ENCODE measurements at places on chromosomes 3 and 15.

DNA sequence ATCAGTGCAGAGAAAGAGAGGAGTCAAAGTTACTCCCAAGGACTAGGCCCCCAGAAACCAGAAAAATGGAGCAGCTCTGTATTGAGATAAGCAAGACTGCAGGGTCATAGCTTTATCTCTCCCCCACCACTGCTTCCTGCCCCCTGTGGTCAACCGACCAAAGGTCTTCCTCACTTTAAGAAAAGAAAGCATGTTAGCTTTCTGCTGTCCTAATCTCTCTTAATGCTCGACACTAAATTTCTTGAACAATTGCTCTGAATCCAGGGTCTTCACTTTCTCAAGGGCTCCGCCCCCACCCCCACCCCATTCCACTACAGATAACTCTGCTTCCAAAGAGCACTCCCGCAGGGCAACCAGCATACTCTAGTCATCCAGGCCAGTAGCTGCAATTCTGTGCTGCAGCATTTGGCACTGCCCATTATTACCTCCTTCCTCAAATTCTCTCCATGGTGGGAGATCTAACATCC, 31.9 kb downstream of the TNIK start:
- no peak for DNase-seq

DNA sequence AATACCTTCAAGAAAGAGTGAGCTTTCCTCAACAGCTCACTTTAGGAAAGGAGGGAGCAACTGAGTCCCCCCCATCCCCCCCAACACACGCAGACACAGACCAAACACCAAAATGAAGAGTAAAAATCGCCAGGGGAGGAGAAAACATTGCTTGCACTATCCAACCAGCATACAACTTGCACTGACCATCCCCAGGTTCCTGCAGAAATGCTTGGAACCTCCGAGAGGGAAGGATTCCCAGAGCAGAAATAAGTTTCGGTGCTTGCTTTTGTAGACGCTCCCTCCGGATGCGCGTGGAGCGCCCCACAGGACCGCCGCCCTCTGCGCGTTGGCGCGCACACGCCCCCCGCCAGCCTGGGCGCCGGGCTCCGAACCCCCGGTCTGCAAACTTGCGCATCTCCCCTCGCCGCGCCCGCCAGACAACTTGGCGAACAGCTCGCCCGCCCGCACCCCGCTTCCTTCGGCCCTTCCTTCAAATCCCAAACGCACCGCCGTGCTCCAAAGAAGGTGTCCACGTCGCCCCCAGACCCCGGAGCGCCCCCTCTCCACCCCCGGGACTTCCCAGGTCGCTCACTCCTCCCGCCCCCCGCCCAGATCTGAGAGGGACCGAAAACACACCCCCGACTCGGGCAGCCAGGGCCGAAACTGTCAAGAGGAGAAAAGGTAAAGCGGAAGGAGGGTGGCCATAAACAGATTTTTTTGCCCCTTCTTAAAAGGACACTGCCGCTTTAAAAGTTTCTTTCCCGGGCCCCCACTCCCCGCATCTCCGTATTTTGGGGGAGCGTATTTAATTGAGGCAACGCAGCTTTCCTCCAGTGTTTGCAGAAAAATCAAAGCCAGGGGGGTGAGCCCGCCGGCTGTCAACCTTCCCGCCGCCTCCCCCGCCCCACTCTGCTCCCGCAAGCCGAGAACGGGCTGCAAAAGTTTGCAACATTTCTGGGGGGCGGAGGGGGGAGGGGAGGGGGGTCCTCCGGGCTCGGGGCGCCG, 859 bp downstream of the RORA start:
- no peak for DNase-seq

DNA sequence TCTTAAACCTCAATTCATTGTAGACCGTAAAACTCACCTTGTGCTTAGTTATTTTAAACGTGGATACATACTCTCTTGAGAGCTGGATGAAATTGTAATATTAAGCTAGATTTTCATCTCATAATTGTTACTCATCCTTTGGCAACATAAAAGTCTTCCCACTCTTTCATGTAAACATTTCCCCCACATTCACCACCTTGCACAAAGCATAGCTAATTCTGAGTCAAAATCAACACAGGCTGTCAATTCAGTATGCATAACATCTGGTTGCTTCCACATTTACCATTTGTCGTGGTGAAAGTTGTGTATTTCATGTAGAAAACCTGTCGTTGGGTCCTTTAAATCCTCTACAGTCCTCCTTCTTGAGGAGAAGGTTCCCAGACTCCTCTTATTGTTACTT, 524.6 kb downstream of the OTOL1 start:
- no peak for DNase-seq

- no peak for DNase-seq
Observed at GRCh38 chr15:66133247-66133885, 120.2 kb downstream of the MEGF11 start.

DNA sequence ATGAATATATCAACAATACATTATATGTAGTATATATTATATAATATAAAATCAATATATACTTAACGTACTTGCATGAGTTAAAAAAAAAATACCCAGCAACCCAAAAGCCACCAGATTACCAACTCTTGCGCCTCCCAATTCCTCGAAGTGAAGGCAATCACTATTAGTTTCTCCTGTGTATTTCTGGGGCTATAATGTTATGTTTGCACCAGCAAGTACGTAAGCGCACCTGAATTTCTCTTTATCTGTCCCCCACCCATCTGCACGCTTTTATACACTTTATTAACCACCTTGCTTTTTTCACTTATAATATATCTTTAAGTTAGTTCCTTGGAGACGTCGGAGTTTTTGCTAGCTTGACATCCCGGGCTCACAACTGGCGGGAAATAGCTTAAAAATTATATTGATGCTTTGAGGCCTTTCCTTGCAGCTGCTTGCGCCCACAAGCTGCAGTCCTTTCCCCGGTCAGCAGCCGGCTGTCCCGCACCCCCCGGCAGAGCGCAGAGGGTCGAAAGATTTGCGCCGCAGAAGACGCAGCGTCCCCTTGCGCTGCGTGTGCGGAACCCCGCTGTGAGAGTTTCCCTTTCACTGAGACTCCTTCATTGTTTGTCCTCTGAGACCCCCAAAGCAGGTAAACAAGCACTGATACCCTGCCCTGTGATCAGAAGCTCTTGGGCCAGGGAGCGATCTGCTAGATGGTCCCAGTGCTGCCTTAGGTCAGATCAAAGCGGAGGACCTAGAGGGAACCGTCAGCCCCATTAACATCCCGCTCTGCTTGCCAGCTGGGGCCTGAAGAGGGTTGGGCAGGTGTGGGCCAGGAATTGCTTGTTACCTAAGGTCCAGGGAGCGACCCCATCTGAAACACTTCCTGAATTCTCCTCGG, 8.9 kb upstream of the EOMES start:
- DNase-seq, result no peak

- no peak for DNase-seq
Observed at GRCh38 chr15:57550640-57551039, 41.1 kb upstream of the MYZAP start.

DNA sequence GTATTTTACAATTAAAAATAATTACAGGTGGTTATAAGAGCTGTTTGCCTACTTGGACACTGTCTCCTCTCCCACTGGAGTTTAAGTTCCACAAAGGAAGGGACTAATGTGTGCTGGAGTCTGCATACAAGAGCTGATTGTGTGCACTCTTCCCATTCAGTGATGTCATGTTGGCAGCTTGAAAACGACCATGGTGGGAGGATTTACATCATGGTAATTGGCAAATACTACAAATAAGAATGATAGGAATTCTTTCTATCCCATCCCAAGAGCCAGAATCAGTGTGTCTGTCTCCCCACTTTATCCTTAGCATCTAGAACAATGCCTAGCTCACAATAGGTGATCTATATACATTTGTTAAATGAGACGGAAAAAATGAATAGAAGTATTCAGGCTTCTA, 14.1 kb downstream of the ITGA11 start:
- DNase-seq, result no peak

DNA sequence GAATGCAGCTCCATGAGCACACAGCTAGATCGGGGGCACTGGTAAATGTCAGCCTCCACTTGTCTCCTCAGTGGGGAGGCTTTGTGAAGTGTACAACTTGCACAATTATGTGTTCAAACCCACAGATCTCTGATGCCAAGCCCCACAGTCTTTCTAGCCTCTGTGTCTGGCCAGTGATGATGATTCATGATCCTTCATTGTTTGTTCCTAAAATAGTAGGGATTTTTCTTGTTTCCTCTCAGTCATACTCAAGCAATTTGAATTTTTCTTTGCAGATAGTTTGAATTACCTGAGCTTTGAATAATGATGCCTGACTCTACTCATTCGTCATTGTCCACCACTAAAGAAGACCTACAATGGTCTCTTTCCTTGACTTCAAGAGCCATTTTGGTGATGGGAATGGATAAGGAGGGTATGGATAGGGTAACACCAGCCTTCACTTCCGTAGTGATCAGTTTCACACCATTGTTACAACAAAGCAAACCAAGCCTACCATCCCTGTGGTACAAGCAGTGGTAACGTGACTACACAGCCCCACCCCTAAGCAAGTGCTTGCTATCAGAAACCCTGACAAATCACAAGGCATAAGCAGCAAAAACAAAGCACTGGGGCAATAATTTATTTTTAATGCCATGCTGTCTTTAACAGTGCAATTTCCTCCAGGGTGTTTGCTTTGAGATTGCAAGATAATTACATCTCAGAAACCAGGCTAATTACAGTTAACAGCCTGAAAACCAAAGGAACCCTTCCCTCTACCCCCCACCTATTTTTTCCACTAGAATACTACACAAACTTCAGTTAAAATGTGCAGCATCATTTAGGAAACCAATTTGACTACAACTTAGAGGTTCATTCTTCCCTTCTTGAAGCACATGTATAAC, 114.1 kb upstream of the PPP2R3A start:
- no peak for DNase-seq

DNA sequence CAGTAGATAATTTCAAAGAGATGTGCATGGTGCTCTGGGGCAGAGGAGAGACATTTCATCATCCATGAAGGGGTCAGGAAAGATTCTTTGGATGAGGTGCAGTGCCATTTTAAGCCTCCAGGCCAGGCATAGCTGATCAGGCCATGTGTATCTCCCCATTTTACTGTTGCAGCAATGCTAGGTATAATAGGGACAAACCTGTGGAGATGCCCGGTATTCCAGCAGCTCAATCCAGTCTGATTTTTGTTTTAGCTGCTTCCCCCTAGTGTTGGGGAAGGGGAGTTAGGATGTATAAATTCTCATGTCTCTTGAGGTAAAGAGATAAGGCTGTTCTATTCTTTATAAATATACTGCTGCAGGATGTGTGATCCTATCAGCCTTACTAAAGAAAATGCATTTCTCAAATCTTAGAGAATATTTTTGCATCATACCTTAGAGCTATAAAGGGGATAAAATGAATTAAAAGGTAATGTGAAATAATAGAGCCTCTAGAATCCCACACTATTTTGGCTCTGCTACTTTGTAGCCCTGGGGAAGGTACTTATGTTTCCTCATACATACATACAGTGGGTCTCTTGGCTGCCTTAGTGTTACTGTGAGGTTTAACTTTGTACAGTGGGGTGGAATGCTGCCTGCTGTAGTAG, 5.2 kb downstream of the CDV3 start:
- no peak for DNase-seq
